ENCODE measurements at places on chromosomes 1 and 21.

DNA sequence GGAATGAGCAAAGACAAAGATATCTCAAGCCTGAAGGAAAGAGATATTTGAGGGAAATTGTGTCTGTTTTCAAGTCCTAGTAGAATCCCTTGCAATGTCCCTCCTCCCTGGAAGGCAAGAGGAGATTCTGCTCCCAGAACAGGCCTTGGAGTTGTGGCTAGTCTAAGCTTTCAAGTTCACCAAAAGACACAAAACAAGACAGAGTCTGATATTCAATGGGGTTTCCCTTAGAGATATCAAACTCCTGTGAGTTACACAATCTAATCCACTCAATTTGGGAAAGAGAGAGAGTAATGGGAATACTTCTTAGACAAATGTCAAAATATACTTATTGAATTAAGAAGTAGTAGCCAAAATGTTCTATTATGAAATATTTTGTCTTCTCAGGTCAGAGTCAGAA is 162.8 kb upstream of the ADAMTS5 start:
- DNase-seq: no peak

GRCh38 chr1:36339615-36340014 is 16.2 kb upstream of the EVA1B start:
- DNase-seq: no peak

DNA sequence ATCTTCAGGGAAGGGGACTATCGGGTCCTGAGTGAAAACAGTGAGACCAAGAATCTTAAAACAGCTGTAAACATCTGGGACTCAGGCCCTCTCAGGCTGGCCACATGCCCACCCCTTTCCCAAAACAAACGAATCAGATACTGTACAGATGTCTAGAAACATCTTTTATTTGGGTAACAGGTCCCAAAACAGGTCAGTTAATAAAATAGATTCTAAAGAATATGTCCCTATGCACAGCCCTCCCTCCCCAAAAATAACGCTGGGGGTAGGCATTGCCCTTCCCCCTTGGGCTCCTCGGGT is 499 bp upstream of the CRTC2 start:
- no peak for DNase-seq

DNA sequence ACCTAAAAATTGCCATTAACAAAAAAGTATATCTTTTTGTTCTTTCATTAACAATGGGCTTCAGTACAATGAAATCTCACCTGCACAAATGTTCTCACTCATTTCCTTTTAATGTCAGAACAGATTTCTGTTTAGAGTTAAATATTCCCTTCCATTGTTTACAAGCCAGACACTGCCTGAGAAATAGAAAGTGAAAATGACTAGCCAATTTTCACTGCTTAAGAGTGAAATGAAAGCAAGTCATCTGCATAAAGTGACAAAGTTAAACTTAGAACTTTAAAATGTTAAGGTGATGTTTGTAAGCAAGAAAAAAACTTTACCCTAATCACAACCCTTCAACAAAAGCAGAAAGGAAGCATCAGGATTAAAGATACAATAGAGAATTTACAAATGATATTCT is 27.5 kb downstream of the COA6 start:
- DNase-seq: no peak

DNA sequence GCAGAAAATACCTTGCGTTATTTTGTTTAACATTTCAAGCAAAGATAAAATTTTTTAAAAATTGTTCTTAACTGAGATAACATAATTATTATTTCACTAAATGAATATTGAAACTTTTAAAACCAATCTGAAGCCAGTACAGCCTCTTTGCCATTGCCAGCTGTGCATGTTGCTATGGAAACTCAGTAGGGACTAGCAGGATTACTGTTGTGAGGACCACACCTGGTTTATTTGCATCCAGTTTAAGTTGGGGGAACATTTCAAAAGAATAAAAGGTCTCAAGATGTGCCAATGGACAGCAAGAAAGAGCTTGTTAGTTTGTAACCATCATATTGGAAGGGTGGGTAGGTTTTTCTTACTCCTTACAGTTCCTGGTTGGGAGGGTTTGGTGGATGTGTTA is 80.7 kb downstream of the POU2F1 start:
- DNase-seq: no peak
